Omental fat pad (tissue), 4 donors: ENCODE measurements at places on chromosomes 12 and 14. TPM values are rescaled to one million over a fixed set of nuclear protein-coding genes. Genes with fewer than 3 reads are reported as not detected.

GRCh38 chr12:12197128-12197527, 69.7 kb downstream of the LRP6 start:
- no peak for DNase-seq

GRCh38 chr12:2152134-2152533, 99.3 kb downstream of the CACNA1C start:
- DNase-seq = no peak

DNA sequence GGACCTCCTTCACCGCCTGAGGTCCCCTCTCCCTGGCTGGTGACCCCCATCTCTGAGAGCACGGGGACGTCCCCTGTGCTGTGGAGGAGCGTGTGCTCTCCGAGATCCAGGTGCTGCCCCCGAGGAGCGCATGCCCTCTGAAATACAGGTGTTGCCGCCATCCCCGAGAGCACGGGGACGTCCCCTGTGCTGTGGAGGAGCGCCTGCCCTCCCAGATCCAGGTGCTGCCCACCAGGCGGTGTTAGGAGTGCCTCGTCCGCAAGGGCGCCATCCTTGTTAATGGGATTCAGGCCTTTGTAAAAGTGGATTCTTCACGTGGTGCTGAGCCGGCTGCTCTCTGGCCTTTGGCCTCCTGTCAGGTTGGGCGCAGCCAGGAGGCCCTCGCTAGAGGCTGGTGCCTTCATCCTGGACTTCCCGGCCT, 10.1 kb downstream of the NOC4L start:
- no peak for DNase-seq

DNA sequence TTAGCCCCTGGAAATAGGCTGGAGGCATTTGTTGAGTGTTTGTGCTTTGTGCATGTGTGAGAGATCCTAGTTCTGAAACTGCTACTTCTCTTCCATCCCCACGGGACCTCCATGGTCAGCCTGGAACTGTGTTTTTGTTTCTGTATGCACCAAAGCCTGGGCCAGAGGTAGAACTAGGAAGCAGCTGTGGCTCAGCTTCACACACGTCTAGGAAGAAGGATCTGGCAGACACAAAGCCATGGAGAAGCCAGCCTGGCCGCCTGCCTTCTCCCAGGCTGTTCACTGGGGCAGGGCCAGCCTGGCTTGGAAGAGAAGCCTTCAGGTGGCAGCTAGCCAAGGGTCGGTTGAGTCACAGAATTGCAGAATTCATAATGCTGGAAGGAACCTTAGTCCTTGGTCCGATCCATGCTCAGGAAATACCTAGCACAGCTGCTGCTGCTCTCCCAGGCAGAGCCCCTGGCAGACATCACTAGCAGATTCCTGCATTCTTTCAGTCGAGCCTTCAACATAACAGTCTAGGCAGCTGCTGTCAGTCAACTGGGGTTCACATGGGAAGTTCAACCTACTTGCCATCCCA, 27.0 kb downstream of the RIN3 start:
- peak; percentile 83 for DNase-seq

DNA sequence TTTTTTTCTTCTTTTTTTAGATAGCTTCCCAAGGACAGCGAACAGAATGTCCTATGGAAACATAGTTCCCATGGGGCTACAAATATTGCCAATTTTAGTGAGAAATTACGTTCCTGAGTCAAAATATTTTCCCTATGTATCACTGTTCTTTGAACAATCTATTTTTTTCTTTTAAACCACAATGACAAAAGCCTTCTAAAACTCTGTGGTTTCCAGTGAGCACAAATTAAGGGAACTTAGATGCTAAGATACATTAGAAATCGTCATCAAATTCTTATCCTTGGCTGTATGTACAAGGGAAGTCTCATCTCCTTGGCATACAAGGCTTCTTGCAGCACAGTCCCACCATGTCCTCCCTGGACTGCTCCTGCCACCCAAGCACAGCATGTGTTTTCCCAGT, 17.9 kb downstream of the CPM start:
- no peak for DNase-seq

DNA sequence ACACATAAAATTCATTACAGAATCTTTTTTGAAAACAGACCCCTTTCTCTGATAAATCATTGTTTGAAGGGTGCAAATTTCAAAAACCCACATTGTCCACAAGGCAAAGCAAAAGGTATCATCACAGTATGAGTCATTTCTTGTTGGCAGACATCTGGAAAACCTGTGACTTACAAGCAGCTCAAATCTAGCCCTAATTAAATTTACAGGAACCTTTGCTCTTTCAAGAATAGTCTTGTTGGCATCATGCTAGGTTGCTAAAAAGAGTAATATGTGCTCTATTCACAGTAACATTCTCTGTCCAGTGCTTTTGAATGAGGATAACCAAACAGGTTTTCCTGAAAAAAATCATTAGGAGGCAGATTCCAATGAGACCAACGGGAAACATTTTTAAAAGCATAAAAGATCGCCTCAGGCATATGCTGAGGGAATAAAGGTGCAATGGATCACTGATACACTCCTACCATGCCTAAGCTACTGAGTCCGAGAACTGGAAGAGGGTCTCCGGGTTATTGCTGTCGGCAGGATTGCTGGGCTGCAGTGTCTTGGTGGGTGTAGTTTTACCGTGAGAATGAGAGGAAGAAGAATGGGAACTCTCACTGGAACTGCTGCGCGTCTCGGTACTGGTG, 55.5 kb upstream of the TTC7B start:
- no peak for DNase-seq

GRCh38 chr14:36829547-36829946, 167.9 kb downstream of the PAX9 start:
- no peak for DNase-seq

GRCh38 chr14:54440037-54440436, 1.1 kb downstream of the CNIH1 start:
- DNase-seq = no peak

GRCh38 chr14:61570549-61571290, 124.6 kb upstream of the HIF1A start:
- DNase-seq = no peak

- peak; percentile 23 for DNase-seq
These were observed 696 bp upstream of the GPHN start for GRCh38 chr14:66507181-66507721.

DNA sequence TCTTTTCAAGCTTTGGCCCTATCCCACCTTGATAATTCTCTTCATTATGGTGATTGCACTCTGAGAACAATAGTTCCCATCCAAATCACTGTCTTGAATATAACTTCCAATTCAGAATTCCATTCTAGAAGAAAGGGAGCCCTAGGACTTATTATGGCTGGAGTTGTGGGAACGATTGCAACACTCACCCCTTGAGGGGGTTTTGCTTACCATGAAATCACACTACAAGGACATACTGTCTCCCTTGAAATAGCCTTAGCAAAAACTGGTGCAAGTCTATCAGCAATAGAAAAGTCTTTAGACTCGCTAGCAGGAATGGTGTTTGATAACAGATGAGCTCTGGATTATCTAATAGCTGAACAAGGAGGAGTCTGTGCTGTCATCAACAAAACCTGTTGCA, 31.4 kb upstream of the OXA1L start:
- DNase-seq = no peak

- no peak for DNase-seq
These were observed 64.5 kb upstream of the USP44 start for GRCh38 chr12:95615749-95616148.

- DNase-seq = no peak
These were observed 67.8 kb upstream of the PLEKHG3 start for GRCh38 chr14:64636208-64636979.

GRCh38 chr12:47882781-47883546, 21.8 kb downstream of the VDR start:
- no peak for DNase-seq

GRCh38 chr12:50505675-50506530, 1.1 kb downstream of the DIP2B start:
- DNase-seq = no peak

DNA sequence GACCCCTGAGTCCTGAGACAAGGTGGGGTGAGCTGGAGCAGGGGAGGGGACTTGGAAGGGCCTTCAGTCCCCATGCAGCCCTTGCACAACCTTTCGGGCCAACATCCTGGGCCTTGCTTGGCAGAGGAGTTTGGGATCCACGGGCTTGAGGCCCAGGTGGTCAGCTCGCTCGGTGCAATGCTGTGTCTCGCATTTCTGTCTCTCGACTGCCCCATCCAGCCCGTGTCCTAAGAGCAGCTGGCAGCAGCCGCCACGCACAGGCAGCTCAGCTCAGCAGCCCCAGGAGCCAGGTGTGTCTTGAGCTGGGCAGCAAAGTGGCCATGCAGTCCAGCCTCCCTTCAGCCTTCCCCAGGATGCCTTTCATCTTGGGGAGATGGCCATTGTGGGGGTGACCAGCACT, 10.8 kb downstream of the PACS2 start:
- DNase-seq = no peak

DNA sequence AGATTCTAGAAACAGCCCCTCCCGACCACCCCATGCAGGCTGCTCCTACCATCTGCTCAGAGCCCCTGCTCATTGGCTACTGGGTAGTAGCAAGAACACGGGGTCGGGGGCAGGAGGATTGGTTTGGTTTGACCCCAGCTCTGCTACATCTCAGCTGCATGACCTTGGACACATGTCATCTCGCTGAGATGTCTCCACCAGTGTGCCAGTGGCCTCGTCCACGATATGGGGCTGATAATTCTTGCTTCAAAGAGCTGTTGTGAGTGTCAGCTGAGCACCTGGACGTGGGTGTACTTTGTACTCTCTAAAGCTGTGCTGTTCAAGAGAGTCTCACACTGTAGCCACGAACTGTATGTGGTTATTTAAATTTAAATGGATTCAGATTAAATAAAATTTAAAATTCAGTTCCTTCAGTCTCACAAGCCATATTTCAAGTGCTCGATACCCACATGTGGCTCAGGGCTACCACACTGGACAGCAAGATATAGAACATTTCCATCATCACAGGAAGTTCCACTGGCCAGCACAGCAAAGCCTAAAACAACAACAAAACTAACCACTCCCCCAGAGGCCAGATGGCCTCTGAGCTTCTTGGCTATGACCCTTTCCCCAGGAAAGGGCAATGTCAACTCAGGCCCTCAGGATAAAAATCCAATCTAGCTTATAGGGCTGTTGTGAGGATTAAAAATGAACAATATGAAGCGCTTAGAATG, 18.6 kb downstream of the LTBP2 start:
- no peak for DNase-seq

ALKBH1 gene
- 10.4 TPM for total RNA-seq

KRT82 gene
- total RNA-seq = not detected

PROX2 gene
- not detected for total RNA-seq

IFNG-AS1 gene
- 0.28 TPM for total RNA-seq

CDKN1B gene
- 33.7 TPM for total RNA-seq

PLEKHG7 gene
- total RNA-seq = not detected
